ENCODE measurements at places on chromosomes 1 and 21.

- DNase-seq, result peak; percentile 25
Observed at GRCh38 chr1:175494011-175494554, 249.3 kb downstream of the TNR start.

DNA sequence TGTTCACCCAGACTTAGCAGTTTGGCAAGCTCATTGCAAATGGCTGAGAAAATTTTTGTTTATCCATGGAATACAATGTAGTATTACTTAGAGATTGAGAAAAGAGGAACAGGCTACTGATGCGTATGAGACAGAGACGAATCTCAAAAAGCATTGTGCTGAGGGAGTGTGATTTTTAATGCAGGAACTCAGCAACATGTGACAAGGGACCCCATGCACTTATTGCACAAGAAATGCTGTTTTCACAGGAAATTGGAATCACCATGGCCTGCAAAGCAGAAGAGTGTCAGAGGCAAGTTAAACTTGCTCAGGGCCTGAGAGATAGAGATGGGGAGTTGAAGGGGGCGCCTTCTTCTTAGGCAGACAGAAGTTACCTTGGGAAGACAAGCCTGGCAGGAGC lies 32.6 kb upstream of the TLR5 start:
- DNase-seq, result no peak

GRCh38 chr1:246160374-246160773 lies 346.7 kb downstream of the SMYD3 start:
- no peak for DNase-seq

DNA sequence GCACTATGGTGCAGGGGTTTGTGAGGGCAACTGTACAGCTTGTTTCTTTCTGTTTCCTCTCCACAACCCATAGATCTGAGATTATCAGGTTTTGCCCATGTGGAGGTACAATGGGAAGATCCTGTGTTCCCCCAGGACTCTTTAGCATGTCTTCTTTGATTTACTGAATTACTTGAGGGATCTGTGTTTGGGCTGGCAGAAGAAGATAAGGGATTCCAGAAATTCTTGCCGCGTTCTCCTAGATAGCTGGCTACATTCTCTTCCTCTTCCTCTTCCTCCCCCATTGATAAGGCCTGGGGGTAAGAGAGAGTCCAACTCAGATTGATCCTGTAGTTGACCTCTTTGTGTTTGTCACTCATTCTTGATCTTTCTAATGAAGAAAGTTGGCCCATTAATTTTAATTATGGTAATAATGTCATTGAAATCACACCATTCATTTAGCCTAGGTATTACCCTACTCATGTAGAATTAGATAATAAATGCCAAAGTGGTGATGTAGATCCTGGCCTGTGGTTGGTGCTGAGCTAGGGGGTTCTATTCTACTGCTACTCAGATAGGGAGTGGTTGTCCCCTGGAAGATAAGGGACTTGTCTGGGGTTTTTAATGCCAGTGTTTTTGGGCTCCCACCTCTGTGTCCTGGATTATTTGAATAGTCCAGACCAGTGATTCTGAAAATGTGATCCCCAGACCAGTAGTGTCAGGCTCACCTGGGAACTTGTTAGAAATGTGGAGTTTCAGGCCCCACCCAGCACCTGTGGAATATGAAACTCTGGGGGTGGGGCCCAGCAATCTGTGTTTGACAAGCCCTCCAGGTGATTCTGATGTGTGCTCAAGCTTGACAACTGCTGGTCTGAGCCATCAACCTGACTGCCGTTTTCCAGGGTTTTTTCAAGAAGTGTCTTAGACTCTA lies 122.2 kb downstream of the NOS1AP start:
- DNase-seq, result no peak

DNA sequence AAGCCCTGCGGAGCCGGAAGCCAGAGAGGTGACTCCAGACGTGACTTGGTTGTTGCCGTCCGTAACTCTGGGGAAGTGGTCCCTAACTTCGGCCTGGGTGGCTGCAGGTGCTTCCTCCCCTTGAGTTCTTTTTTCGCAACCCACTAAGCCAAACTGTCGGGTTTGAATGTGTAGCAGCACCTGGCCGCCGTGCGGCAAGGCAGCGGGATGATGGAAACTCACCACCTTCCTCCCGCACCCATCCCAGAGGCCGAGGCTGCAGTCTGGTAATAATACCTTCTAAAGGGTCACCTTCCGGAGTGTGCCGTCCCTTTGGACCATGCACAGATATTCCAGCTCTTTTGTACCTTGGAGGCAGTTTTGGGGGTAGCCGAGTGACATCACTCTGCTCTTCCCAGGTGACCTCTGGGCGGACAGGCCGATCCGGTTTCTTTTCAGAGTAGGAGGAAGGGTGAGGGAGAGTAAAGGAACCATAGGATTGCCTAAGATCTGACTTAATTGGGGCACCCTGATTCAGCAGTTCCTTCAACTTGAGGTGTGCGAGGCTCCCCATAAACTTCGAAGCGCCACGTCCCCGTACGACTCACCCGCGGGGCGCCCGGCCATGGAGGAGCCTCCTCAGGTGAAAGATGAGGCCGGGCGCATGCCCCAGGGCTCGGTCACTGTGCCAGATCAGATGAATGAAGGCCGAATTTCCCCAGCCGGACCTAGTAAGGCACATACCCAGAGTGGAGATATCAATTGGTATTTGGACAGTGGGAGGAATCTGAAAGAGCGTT lies 1.0 kb downstream of the KCNK1 start:
- DNase-seq, result peak; percentile 37

Data from GM23338 (cell line).